Activated naive CD8-positive, alpha-beta T cell treated with anti-CD3 and anti-CD28 coated beads, Interleukin-2, amount 10 ng/mL, durations not matched to agents 7 days and 5 days (primary cell): ENCODE measurements at places on chromosomes 2 and 18. TPM values are rescaled to one million over a fixed set of nuclear protein-coding genes. Genes with fewer than 3 reads are reported as not detected.

DNA sequence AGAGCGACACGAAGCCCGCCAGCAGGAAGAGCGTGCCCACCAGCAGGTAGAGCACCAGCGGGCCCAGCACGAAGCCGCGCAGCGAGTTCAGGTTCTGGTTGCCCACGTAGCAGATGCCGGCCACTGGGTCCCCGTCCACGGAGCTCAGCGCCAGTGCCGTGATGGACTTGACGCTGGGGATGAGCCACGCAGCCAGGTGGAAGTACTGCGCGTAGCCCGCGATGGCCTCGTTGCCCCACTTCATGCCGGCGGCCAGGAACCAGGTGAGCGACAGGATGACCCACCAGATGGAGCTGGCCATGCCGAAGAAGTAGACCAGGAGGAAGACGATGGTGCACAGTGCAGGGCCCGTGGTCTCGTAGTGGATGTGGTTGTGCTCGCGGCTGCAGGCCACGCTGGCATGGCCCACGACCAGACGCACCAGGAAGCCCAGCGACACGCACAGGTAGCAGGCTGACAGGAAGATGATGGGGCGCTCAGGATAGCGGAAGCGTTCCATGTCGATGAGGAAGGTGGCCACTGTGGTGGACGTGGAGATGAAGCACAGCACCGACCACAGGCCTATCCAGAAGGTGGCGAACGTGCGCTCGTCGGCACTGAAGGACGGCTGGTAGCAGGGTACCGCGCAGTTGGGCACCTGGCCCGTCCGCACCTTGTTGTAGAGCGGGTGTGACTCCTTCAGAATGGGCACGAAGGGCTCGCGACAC, 2.1 kb downstream of the FZD5 start:
- H3K4me1 ChIP-seq = peaks cover 13% of the 10 kb centered on the region
- H3K36me3 ChIP-seq = peaks cover 3% of the 10 kb centered on the region
- peak; percentile 29 for DNase-seq
- peaks cover 47% of the 10 kb centered on the region for H3K27me3 ChIP-seq
- H3K27ac ChIP-seq = no peak overlapping the region
- H3K4me3 ChIP-seq = peak overlapping the region; percentile 86

DNA sequence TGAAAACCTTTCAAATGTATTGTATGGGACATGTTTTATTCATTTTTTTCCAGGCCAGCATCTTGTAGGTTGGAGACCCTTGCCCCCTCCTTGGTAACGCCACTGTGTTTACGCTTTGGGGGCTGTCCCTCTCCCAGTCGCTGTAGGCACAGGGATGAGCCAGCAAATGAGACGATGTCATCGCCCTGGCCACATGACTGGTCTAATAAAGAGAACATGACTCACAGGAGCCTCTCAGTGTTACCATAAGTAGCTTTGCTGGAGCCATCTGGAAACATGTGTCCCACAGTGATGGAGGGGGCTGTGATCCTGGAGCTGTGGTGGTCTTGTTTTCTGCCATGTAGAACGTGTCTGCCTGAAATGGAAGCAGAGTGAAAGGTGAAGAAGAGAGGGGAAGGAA, 78.9 kb downstream of the CD8B2 start:
- H3K4me1 ChIP-seq = peaks cover 5% of the 10 kb centered on the region
- no peak overlapping the region for H3K4me3 ChIP-seq
- DNase-seq = no peak
- no peak overlapping the region for H3K27ac ChIP-seq

- no peak overlapping the region for H3K27ac ChIP-seq
- H3K36me3 ChIP-seq = no peaks in the 10 kb centered on the region
- no peak overlapping the region for H3K4me3 ChIP-seq
- no peaks in the 10 kb centered on the region for H3K27me3 ChIP-seq
- no peak for DNase-seq
- H3K4me1 ChIP-seq = no peaks in the 10 kb centered on the region
Measured at GRCh38 chr2:41510108-41510507, 537.7 kb upstream of the PKDCC start.

- H3K27ac ChIP-seq = no peak overlapping the region
- H3K27me3 ChIP-seq = no peaks in the 10 kb centered on the region
- H3K4me3 ChIP-seq = no peak overlapping the region
- H3K4me1 ChIP-seq = no peaks in the 10 kb centered on the region
Measured at GRCh38 chr2:79447463-79447862, 65.4 kb upstream of the CTNNA2 start.

The IL36A gene
- not detected for total RNA-seq

The CDH2 gene
- not detected for total RNA-seq

The ALS2 gene
- total RNA-seq = 16.7 TPM

The ADD2 gene
- total RNA-seq = 25.7 TPM

The LIMS3 gene
- total RNA-seq = 0.88 TPM

The CRYGC gene
- not detected for total RNA-seq
